ENCODE measurements at places on chromosomes 5 and 9.

- no peak for DNase-seq
Measured at GRCh38 chr5:107242411-107243219, 428.1 kb downstream of the EFNA5 start.

DNA sequence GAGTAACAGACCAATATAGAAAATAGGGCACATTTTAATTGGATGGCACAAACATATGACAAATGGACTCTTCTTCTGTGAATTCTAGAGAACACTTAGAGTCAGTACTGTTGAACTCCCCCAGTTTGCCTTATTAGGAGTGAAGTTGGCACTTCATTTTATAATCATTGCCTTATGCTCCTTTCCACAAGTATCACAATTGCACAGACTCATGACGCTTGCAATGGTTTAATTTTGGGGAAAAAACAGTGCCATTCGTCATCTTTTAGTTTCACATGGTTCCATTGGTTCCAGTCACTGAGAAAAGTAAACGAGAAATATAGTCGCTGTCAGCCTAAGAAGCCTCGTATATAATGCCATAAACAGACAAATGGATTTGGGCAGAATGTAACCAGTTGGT, 71.2 kb downstream of the LURAP1L start:
- DNase-seq, result no peak

GRCh38 chr5:178391480-178391879, 158.9 kb upstream of the PHYKPL start:
- peak; percentile 25 for DNase-seq

DNA sequence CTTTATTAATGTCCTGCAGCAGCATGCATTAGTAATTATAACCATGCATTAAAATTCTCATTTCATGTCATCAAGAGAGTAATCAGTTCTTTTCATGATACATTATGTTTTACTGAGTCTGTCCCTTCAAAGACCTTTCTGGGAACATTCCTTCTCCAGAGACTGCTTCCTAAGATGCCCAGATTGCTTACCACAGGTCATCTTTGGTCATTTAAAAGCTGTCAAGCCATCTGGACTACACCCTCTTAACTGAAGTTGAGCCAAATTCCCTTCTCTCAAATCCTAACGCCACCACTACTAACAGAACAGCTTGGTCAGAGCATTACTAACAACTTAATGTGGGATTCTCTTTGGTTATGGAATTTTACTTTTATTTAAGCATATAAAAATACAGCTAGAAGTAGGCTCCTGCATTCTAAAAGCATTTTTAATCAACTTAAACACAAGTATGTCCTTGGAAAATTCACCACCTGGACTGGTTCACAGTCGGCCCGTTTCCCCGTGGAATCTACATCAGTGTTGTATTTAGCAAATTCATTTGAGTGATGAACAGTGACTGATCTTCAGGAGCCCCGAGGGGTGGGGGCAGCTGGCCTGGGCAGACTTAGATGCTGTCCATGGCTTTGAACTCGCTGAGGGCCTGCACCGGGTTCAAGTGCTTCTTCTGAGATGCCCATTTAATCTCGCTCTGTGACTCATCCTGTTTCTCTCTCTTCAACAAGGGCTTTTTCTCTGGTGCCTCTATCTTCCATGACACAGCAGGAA, 92.8 kb upstream of the CCDC112 start:
- DNase-seq, result no peak

- DNase-seq, result no peak
Measured at GRCh38 chr9:79630521-79631403, 59.0 kb downstream of the TLE4 start.

- DNase-seq, result no peak
Measured at GRCh38 chr5:152314196-152314829, 90.8 kb downstream of the NMUR2 start.

DNA sequence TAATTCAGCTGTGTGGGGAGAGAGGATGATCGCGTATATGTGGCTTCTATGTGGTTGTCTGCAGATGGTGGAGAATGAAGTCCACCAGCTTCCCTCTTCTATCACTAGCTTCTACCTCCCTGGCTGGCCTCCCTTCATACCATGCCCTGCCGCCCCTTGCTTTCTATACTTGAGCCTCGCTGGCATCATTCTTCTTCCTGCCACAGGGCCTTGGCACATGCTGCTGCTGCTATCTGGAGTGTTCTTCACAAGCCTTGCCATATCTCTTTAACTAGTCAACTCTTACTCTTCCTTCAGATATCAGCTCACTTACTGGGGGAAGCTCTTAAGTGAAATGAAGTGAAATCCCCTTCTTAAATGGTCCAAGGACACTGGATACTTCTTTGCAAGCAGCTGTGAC, 100.4 kb downstream of the FGF1 start:
- no peak for DNase-seq

GRCh38 chr9:112846528-112847488, 43.9 kb downstream of the SLC46A2 start:
- no peak for DNase-seq

GRCh38 chr5:149320791-149321330, 24.4 kb upstream of the GRPEL2 start:
- DNase-seq, result peak; percentile 95

GRCh38 chr5:132253008-132253441, 4.5 kb upstream of the PDLIM4 start:
- DNase-seq, result no peak

DNA sequence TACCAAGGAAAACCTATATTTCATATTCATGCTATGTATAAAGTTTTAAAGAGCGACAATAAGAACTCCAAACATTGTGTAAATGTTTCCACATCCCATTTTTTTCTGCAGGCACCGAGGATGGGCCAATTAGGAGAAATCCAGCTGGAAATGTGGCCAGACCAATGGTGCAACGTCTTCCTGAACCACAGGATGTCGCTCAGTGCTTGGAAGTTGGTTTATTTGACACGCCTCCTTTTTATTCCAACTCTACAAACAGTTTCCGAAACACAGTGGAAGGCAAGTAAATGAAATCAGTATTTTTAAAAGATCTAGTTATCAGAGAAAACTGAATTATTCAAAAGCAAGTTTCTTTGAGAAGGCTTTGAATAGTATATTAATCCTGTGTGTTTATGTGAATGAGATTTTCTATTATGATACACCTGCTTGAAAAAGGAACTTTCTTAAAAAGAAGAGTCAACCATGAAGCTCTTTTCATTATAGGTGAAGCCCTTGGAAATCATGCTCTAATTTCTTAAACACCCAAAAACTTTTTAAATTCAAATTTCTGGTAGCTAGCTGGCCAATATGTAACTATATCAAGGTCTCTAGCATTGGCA, 9.1 kb downstream of the TYRP1 start:
- DNase-seq, result peak; percentile 84

- no peak for DNase-seq
Measured at GRCh38 chr5:14147210-14147609, 4.1 kb downstream of the TRIO start.

- DNase-seq, result no peak
Measured at GRCh38 chr5:39544941-39545340, 120.2 kb upstream of the DAB2 start.

- peak; percentile 88 for DNase-seq
Measured at GRCh38 chr9:136902259-136902821, 16.0 kb downstream of the TRAF2 start.

- DNase-seq, result no peak
Measured at GRCh38 chr5:130963798-130964197, 201.3 kb downstream of the HINT1 start.

DNA sequence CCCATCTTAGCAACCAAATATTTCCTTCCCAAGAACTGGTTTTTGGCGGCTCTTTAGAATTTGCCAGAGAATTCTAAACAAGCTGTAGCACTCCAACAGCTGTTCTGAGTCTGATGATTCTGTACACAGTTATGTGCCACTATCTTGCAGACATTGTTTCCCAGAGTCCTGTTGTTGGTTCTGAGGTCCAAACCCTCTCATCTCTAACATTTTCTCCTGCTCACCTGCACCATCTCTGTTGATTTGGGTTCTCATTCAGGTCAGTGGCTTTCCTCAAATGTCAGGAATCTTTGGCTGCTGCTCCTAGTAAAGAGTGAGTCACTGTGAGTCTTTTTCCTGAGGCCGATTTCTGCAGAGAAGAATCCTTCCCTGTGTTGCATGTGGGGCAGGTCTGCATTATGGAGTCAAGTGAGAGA, 50.0 kb downstream of the CAMSAP1 start:
- DNase-seq, result no peak

GRCh38 chr9:95572381-95573151, 55.8 kb upstream of the PTCH1 start:
- DNase-seq, result no peak

DNA sequence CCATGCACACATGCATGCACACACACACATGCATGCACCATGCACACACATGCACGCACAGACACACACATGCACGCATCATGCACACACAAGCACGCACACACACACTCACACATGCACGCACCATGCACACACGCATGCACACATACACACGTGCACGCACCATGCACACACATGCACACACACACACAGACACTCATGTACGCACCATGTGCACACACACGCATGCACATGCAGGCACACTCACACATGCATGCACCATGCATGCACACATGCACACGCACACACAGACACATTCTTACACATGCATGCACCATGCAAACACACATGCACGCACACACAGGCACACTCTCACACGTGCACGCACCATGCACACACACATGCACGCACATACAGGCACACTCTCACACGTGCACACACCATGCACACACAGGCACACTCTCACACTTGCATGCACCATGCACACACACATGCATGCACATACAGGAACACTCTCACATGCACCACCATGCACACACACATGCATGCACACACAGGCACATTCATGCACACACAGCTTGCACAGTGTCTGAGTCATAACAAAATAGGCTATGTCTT, 117.5 kb downstream of the TENT4A start:
- no peak for DNase-seq

DNA sequence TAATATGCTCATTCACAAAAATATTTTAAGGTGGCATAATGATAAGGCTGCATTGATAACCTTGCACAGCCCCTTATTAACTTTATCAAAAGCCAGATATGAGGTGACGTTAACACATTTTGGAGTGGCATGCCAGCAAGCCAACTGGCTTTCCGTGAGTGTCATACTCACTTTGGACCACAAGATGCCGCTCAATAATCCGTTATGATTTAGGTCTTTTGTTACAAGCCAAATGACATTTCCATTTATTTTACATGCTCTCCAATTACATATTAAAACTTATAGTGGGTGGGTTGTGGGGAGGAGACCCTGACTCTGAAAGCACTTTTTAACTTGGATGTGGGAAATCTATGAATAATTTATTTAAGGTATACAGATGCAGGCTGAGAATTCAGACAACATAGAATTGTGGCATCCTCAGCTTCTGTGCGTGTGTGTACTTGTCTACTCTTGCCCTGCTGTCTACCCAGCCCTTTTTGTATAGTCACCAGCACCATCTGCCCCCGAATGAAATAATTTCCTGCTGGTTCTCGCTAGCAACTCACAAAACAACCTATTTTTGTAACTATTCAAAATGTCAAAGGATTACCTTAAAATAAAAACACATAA, 305.1 kb downstream of the PSAT1 start:
- DNase-seq, result no peak

DNA sequence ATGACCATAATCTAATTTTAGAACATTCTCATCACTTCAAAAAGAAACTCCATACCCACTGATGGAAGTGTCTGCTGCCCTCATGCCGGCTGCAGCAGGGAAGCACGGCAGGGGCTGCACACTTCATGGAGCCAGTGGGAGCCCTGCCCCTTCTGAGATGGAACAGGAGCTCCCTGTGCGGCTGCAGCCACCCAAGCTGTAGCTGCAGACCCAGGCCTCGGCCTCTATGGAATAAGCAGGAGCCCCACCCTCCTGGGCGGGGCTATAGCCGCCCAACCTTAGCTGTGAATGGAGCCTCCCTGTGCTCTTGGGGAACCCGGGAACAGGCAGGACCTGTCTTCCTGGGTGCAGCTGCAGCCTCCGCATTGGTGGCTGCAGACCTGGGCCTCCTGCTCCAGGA, 128.5 kb downstream of the NUDT12 start:
- no peak for DNase-seq

DNA sequence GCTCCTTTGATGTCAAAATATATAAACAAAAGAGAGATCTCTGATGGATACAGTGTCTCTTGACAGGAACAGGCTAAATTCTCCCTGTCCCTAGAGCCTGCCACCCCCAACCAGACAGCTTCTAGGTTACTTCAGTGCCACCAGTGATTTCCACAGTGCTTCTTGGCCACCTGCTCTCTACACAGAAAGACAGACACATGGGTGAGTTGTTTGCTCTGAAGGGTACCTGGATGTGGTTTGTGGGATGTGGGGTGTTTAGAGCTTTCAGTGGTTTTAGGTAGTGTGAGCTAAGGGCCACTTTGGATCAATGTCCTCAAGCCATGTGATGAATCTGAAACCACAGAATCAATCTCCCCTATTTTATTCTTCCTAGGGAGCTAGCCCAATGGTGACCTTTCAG, 125.4 kb downstream of the ANKRD18B start:
- DNase-seq, result no peak

GRCh38 chr5:150469718-150470469, 20.4 kb upstream of the RPS14 start:
- no peak for DNase-seq

GRCh38 chr5:151581812-151582583, 9.1 kb downstream of the FAT2 start:
- no peak for DNase-seq

GRCh38 chr9:90972057-90972456, 170.4 kb downstream of the SYK start:
- DNase-seq, result no peak

- no peak for DNase-seq
Measured at GRCh38 chr5:68271124-68271523, 55.6 kb downstream of the PIK3R1 start.

- no peak for DNase-seq
Measured at GRCh38 chr9:36092509-36093215, 43.9 kb upstream of the GLIPR2 start.

DNA sequence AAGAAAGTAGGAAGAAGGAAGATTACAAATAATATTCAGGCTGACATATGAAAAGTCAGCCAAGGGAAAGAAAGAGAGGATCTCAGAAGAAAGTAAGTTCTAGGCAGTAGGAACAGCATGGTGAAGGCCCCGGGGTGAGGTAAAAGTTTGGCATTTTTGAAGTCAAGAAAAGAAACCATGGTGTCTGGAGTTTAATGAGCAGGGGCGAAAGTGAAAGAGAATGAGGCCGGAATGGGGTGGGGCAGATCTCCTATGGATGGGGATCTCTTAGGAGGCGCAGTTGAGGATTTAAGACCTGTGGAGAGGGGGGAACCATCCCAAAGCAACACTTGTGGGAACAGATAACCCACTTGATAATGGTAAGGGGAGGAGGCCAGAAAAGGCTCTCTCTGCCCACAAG, 42.3 kb upstream of the SMAD5 start:
- DNase-seq, result no peak

DNA sequence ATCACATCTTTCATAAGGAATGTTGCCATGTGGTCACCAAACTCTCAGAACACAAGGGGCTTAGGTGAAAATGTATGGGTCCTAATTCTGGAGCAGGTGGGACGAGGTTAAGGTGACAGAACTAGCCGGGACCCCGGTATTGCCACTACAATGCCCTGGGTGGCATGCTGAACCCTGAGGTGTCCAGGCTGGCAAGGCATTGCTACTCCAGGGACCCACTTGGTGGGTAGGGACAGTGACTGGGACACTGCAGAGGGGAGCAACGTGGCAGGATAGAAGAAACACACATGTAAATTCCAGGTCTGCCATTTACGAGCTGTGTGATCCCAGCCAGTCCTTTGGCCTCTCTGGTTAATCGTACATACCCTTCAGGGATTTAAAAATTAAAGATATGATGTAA, 206.9 kb upstream of the MVB12B start:
- no peak for DNase-seq

- no peak for DNase-seq
Measured at GRCh38 chr9:98107926-98108325, 11.1 kb downstream of the TRIM14 start.
